ENCODE measurements at places on chromosomes 12 and 14. TPM values are rescaled to one million over a fixed set of nuclear protein-coding genes. Genes with fewer than 3 reads are reported as not detected.

DNA sequence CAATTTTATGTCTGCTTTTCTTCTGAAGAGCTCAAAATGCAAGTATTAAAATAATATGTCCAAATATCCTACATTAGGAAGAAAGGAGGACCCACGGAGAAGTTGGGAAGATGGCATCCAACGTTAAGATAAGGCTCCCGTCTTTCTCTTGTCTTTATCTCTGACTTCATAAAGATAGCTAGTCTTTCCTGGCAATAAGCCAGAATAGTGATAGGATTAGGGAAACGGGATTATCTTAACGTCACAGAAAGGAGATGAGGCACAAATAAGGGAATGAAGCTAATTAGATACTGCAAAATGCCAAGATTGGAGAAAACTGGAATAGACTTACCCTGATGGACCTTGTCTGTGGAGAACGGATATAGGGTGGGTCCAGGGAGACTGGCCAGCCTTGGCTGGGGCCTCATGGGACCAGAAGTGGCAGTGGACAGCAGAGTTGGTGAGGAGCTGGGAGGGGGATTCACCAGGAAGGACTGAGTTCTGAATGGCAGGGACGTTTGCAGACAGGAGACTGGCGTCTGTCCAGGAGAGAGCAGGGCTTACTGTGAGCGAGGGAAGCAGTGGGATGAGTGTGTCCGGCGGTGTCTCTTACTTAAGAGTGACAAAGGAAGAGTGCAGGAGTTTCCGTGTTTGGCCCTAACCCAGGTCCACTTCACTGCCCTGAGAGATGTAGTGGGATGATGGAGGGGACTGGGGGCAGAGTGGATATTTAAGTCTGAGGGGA is 119.9 kb downstream of the CACNA1C start:
- no peaks in the 10 kb centered on the region for H3K4me1 ChIP-seq
- no peak overlapping the region for H3K4me3 ChIP-seq
- H3K27me3 ChIP-seq, result no peaks in the 10 kb centered on the region

GRCh38 chr12:113260636-113261300 is 39.5 kb downstream of the TPCN1 start:
- DNase-seq, result no peak
- peaks cover 14% of the 10 kb centered on the region for H3K36me3 ChIP-seq
- no peak overlapping the region for H3K4me3 ChIP-seq
- no peaks in the 10 kb centered on the region for H3K27me3 ChIP-seq

DNA sequence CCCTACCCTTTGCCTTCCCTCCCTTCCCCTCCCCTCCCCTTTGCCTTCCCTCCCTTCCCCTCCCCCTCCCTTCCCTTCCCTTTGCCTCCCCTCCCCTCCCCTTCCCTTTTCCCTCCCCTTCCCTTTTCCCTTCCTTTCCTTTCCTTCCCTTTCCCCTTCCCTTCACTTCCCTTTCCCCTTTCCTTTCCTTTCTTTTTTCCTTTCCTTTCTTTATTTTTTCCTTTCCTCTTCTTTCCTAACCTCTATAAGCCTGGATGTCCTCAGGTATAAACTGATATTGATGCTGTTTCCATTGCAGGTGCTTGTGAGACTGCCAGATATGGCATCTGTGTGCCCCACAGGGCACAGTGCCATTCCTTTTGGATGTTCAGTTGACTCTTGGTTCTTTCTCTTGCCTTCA is 163.2 kb downstream of the ESRRB start:
- no peak overlapping the region for H3K27ac ChIP-seq
- peaks cover 10% of the 10 kb centered on the region for H3K27me3 ChIP-seq
- H3K36me3 ChIP-seq, result no peaks in the 10 kb centered on the region

GRCh38 chr12:79686171-79686570 is 4.6 kb downstream of the PAWR start:
- H3K4me1 ChIP-seq, result peaks cover 11% of the 10 kb centered on the region
- H3K27me3 ChIP-seq, result peaks cover 32% of the 10 kb centered on the region
- H3K4me3 ChIP-seq, result no peak overlapping the region
- DNase-seq, result no peak

GRCh38 chr14:32635061-32635719 is 303.5 kb upstream of the NPAS3 start:
- no peaks in the 10 kb centered on the region for H3K4me1 ChIP-seq
- no peak overlapping the region for H3K27ac ChIP-seq
- H3K4me3 ChIP-seq, result no peak overlapping the region
- no peak for DNase-seq

IFNG-AS1 gene
- total RNA-seq, result 0.35 TPM

- no peak overlapping the region for H3K27ac ChIP-seq
- no peak overlapping the region for H3K4me3 ChIP-seq
- H3K4me1 ChIP-seq, result no peaks in the 10 kb centered on the region
These were observed 89.9 kb downstream of the TBX5 start for GRCh38 chr12:114316076-114316475.

GRCh38 chr14:68293404-68293803 is 473.8 kb downstream of the RAD51B start:
- peaks cover 21% of the 10 kb centered on the region for H3K4me1 ChIP-seq
- no peaks in the 10 kb centered on the region for H3K36me3 ChIP-seq
- no peaks in the 10 kb centered on the region for H3K27me3 ChIP-seq
- H3K4me3 ChIP-seq, result no peak overlapping the region

- no peak overlapping the region for H3K4me3 ChIP-seq
- H3K4me1 ChIP-seq, result no peaks in the 10 kb centered on the region
- no peaks in the 10 kb centered on the region for H3K36me3 ChIP-seq
These were observed 25.9 kb upstream of the POC1B start for GRCh38 chr12:89551747-89552146.

- no peak overlapping the region for H3K27ac ChIP-seq
- peak; percentile 20 for DNase-seq
- no peaks in the 10 kb centered on the region for H3K36me3 ChIP-seq
- no peak overlapping the region for H3K4me3 ChIP-seq
These were observed 143.7 kb upstream of the DCN start for GRCh38 chr12:91326058-91327027.

DNA sequence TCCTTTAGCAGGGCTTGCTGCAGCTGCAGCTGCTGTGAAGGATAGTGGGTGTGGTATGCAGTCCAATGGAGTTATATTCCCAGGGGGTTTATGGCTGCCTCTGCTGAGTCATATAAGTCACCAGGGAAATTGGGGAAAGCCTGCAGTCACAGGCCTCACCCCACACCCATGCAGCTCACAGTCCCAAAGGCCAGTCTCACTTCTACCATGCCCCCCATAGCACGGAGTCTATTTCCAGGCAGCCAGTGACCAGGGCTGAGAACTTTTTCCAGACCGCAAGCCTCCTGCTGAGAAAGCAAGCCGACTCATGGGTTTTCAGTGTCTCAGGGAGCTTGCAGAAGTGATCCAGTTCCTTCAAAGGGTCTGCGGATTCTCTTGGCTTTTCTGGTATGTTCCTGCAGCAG is 322.4 kb upstream of the CLEC14A start:
- H3K27me3 ChIP-seq, result no peaks in the 10 kb centered on the region
- H3K4me3 ChIP-seq, result no peak overlapping the region
- DNase-seq, result no peak
- no peaks in the 10 kb centered on the region for H3K4me1 ChIP-seq

DNA sequence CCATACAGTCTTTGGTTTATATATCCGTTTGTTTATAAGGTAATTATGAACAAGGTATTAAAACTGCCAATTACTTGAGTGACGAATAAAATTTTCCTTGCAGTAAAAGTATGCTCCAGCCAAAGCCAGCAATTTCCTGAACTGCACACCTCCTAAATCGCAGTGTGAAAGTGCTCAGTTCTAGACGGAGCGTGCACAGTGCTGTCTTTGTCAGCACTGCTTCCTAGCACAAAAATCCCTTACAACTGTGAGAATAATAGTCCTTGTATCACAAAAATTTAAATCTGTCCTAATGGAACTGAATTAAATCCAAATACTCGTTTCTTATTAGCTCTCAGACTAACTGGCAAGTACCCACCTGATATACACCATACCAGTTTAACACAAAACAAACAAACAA is 26.3 kb downstream of the LRIG3 start:
- no peak for DNase-seq
- no peaks in the 10 kb centered on the region for H3K27me3 ChIP-seq
- no peaks in the 10 kb centered on the region for H3K4me1 ChIP-seq
- no peak overlapping the region for H3K4me3 ChIP-seq
- no peaks in the 10 kb centered on the region for H3K36me3 ChIP-seq
- H3K27ac ChIP-seq, result no peak overlapping the region

TRIM9 gene
- 0.23 TPM for total RNA-seq

DNA sequence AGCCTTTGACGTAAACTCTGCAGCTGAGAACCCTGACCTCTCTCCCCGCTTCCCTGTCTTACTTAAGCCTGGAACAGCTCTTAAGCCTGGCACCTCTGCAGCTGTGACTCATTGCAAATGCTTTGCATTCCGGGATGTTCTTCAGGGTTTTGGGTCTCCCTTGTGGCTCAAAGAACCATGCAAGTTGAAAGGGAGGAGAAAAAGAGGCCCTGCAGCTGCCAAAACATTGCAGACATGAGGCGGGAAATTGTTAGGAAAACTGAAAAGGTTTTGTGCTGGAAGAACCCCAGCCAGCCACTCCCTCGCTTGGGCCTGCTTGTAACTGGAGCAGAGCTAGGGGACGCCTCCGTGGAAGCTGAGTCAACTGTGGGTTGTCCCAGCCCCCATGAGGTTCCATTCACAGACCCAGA is 60.2 kb upstream of the FERMT2 start:
- peaks cover 5% of the 10 kb centered on the region for H3K4me1 ChIP-seq
- DNase-seq, result no peak
- H3K36me3 ChIP-seq, result no peaks in the 10 kb centered on the region
- no peak overlapping the region for H3K27ac ChIP-seq

DNA sequence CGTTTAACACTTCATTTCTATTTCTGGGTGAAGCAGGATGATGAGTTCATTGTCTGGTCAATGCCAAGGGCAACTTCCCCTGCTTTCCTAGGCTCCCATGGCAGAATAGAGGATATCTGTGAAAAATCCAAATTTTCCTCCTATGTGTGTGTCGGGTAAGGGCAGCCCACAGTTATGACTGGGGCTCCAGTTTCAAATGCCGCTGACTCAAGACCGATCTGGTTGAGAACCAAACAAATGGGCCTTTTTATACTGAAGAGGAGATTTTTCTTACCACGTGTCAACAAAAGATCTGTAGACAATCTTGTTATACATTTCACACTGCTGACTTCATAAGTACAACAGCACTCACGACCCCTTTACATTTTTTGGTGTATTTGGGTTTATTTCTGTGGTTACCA is 120.8 kb downstream of the CHST11 start:
- DNase-seq, result no peak
- peaks cover 77% of the 10 kb centered on the region for H3K4me1 ChIP-seq
- no peak overlapping the region for H3K27ac ChIP-seq
- no peaks in the 10 kb centered on the region for H3K27me3 ChIP-seq

GRCh38 chr12:115380546-115381120 is 696.7 kb upstream of the TBX3 start:
- no peaks in the 10 kb centered on the region for H3K27me3 ChIP-seq
- no peak overlapping the region for H3K4me3 ChIP-seq
- DNase-seq, result no peak
- no peak overlapping the region for H3K27ac ChIP-seq
- H3K4me1 ChIP-seq, result no peaks in the 10 kb centered on the region
- no peaks in the 10 kb centered on the region for H3K36me3 ChIP-seq

DNA sequence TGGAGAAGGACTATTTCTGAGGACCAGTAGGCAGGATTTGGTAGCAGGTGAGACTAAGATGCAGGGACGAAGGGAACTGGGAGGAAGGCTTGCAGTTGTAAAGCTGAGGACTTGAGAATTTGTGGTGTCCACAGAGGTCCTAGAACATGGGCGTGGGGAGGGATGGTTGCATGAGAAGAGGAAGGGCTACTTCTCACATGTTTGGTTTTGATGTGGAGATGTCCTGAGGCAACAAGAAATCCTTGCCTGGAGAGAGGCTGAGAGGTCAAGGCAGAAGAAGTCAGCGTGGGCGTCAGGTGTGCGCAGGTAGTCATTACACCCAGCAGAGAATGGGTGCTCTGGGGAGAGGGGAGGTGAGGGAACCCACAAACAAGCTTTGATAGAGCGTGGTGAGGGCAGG is 5.7 kb upstream of the RABGGTA start:
- DNase-seq, result no peak
- peaks cover 5% of the 10 kb centered on the region for H3K27me3 ChIP-seq
- no peaks in the 10 kb centered on the region for H3K36me3 ChIP-seq

- DNase-seq, result no peak
- H3K4me3 ChIP-seq, result no peak overlapping the region
- H3K27ac ChIP-seq, result no peak overlapping the region
- no peaks in the 10 kb centered on the region for H3K27me3 ChIP-seq
These were observed 313.2 kb downstream of the ATP23 start for GRCh38 chr12:58254463-58255100.

DNA sequence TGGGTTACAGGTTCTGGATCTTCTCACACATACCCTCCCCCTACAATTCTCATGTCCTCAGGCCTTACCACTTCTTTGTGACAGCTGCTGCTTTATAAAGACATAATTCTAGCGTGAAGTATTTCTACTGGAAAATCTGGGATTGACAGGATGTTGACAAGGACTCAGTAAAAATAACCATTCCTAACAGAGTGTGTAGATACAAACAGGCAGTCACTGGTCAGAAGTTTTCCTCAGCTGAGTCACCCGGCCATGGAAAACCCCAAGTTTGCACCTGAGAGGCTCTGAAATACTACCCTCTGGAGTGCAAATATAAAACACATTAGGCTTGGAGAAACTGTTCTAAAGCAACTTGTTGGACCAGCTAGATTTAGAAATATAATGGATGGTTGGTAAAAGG is 54.4 kb downstream of the SPPL3 start:
- H3K4me3 ChIP-seq, result no peak overlapping the region
- peaks cover 33% of the 10 kb centered on the region for H3K4me1 ChIP-seq

SERPINA10 gene
- total RNA-seq, result not detected

DNA sequence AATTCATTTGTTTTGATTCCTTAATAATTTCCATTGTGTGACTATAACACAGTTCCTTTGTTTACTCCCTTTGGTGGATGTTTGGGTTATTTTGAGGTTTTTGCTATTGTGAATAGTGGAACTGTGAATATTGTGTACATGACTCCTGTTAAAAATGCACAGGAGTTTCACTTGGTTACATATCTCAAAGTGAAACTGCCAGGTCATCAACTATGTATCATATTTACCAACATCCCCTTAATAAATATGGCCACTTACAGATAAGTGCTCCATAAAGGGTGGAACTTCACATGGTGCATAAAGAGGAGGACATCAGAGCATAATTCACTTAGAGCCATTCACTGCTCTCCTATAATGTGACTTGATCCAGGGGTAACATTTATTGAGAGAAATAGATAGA is 328.9 kb downstream of the SEC23A start:
- DNase-seq, result no peak
- no peaks in the 10 kb centered on the region for H3K27me3 ChIP-seq
- no peak overlapping the region for H3K27ac ChIP-seq
- no peak overlapping the region for H3K4me3 ChIP-seq
